GM12878 (cell line): ENCODE measurements at places on chromosomes 4 and X. TPM values are rescaled to one million over a fixed set of nuclear protein-coding genes. Genes with fewer than 3 reads are reported as not detected.

Gene PAGE1
- total RNA-seq, result not detected in 2 replicates

Gene ZNF81
- 7.2 and 7.5 TPM in 2 replicates for total RNA-seq

DNA sequence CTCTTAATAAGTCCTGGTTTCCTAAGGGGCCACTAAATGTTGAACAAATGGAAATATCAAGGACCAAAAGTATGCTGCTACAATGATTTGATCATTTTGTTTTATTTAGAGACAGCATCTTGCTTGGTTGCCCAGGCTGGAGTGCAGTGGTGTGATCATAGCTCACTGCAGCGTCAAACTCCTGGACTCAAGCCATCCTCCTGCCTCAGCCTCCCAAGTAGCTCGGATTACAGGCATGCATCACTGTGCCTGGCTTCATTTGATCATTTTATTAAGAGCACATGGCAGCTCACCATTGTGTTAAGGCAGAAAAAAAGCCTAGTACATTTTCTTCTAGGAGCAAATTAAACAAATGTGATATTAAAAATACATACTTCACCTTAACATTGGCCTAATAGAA is 52.7 kb downstream of the DCLK2 start:
- no peaks in the 10 kb centered on the region for H3K36me3 ChIP-seq
- H3K27ac ChIP-seq, result no peak overlapping the region
- DNase-seq, result no peak
- H3K4me1 ChIP-seq, result peaks cover 4% of the 10 kb centered on the region; the same call in 1 of the 2 replicates
- no peak overlapping the region for H3K4me3 ChIP-seq

DNA sequence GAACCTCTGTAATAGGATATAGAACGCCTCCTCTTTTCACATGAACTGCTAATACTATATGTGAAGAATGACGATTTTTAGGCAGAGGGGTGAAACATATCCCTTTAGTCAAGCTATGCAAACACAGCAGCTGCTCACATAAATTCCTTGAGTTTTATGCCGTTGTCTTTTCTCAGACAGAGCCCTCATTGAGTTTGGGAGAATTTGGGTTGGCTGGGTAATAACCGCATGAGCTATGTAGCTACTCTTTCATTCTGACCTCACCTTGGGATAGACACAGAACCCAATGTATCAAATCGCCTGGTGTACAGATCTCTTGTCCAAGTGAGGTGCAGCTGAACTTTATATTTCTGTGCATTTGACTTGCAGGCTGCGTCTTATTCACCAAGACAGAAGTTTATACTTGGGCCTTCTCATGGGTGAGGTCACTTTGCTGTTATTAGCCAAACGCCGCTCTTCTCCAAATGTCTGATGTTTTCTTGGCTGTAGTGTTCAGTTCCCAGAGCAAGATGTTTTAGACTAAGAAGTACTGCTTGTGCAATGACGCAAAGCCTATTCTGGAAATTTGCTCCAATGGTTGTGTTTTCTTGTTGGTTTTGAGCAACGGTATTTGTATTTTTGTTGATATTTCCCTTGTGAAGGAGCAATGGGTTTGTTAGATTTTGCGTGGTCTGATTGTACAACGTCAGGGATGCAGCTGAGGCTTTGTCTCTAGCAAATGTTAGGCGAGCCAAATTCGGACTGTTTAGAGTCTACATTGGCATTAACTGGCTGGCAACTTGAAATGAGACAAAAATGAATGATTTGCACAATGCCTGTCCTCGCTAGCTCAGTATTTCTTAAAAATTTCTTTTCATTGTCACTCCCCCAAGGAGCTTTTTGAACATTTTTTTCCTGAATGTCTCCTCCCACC is 11.2 kb upstream of the SPARCL1 start:
- H3K4me3 ChIP-seq, result no peak overlapping the region
- no peaks in the 10 kb centered on the region for H3K36me3 ChIP-seq
- no peak overlapping the region for H3K27ac ChIP-seq
- H3K4me1 ChIP-seq, result no peaks in the 10 kb centered on the region

DNA sequence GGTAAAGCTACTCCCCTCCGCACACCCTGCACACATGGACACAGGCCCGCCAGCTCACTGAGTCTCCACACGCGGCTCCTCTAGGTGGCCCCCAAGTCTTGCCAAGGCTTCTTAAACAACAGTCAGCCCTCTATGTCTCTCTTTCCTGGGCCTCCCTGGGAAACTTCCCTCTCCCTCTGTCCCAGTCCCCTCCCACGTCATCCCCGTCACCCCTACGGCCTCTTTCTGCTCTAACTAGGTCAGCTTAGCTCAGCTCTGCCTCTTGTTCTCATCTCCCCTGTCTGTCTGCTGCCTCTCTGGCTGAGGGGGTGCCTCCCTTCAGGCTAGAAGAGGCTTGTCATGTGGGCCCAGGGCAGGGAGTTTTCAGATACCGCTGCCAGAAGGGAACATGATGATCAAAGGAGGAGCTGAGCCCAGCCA is 38.8 kb downstream of the SEPTIN6 start:
- H3K36me3 ChIP-seq, result peaks cover 8% of the 10 kb centered on the region
- no peak for DNase-seq
- peaks cover 17% of the 10 kb centered on the region for H3K4me1 ChIP-seq
- H3K27me3 ChIP-seq, result no peaks in the 10 kb centered on the region
